Activated CD4-positive, alpha-beta memory T cell treated with anti-CD3 and anti-CD28 coated beads for 36 hours (primary cell): ENCODE measurements at places on chromosomes 13 and 19. TPM values are rescaled to one million over a fixed set of nuclear protein-coding genes. Genes with fewer than 3 reads are reported as not detected.

- H3K4me3 ChIP-seq = no peak overlapping the region
- no peaks in the 10 kb centered on the region for H3K36me3 ChIP-seq
- DNase-seq = no peak
- peaks cover 22% of the 10 kb centered on the region for H3K4me1 ChIP-seq
- H3K27ac ChIP-seq = no peak overlapping the region
These were observed 1.2 kb upstream of the ATP1A3 start for GRCh38 chr19:41994994-41995958.

DNA sequence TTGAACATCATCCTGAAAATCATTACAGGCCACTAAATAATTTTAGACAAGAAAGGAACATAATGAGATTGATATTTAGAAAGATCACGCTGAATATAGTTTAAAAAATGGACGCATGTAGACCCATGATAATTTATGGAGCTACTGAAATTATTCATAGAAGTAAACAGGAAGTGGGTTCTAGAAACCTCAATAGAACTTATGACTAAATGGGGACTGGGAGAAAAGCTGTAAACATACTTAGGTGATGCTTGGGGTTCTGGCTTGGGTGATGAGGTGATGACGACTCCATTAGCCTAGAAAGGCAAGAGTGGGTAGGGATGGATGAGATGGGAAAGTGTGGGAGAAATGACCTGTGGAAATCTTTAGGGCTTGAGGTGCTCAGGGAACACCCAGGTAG lies 484.0 kb downstream of the MYO16 start:
- no peaks in the 10 kb centered on the region for H3K27me3 ChIP-seq
- no peaks in the 10 kb centered on the region for H3K36me3 ChIP-seq
- no peak for DNase-seq
- no peak overlapping the region for H3K4me3 ChIP-seq

DNA sequence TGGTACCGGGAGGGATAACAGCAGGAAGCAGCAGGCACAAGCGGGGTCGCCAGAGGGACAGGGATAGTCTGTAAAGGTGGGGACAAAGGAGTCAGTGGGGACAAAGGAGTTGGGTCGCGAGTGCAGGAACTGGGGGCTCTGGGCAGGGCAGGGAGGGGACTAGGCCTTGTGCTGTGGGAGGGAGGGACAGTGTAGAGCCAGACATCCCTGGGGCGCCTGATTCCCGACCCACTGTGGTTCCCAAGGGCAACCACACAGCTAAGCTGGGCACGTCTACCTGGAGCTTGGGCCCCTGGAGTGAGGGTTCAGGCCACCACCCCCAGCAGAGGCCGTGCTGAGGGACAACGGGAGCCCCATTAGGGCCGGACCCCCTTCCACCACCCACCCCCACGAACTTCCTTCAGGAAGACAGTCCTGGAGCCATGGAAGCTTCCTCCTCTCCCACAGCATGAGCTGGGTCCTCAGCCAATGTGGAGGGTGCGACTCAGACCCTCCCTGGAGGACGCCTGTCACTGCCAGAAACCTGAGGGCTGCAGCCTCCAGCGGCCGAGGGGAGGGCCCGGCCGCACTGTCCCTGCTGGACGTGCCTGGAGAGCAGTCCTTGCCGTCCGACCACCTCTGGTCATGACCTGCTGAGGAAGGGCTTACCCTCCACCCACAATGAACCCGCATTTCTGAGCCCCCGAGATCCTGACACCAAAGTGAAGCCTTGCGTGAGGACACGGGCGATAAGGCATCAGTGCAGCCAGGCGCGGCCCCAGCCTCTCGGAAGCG lies 77.9 kb downstream of the SPACA7 start:
- no peak overlapping the region for H3K27ac ChIP-seq
- no peaks in the 10 kb centered on the region for H3K4me1 ChIP-seq
- DNase-seq = no peak
- no peak overlapping the region for H3K4me3 ChIP-seq

GRCh38 chr19:41324231-41324702 lies 14.3 kb downstream of the CCDC97 start:
- no peak for DNase-seq
- peaks cover 40% of the 10 kb centered on the region for H3K4me1 ChIP-seq
- H3K4me3 ChIP-seq = no peak overlapping the region

GRCh38 chr13:101661839-101662238 lies 209.4 kb downstream of the ITGBL1 start:
- no peak overlapping the region for H3K4me3 ChIP-seq
- H3K4me1 ChIP-seq = no peaks in the 10 kb centered on the region
- peaks cover 8% of the 10 kb centered on the region for H3K27me3 ChIP-seq
- no peaks in the 10 kb centered on the region for H3K36me3 ChIP-seq

DNA sequence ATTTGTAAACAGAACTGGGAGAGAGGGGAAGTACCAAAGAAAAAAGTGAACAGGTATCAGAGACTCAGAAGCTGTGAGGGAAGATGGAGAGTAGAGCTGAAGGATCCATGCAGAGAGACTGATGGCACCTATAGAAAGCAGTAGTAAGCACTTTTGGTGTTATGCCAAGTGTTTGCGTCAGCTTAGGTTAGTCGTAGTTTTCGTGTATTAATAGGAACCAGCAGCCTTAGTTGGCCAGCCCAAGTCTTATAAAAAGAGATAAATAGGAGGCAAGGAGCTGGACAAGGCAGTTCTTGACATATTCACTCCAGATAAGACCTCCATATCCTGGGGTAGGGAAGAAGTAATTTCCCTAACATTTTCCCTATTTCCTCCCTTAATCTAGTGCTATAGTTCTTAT lies 214.2 kb downstream of the OXGR1 start:
- H3K4me3 ChIP-seq = no peak overlapping the region
- no peaks in the 10 kb centered on the region for H3K4me1 ChIP-seq
- no peaks in the 10 kb centered on the region for H3K27me3 ChIP-seq
- H3K27ac ChIP-seq = no peak overlapping the region

GRCh38 chr19:2625434-2625833 lies 77.1 kb downstream of the GNG7 start:
- DNase-seq = no peak
- H3K4me1 ChIP-seq = peaks cover 46% of the 10 kb centered on the region
- no peak overlapping the region for H3K27ac ChIP-seq
- H3K4me3 ChIP-seq = no peak overlapping the region
- peaks cover 3% of the 10 kb centered on the region for H3K36me3 ChIP-seq

DNA sequence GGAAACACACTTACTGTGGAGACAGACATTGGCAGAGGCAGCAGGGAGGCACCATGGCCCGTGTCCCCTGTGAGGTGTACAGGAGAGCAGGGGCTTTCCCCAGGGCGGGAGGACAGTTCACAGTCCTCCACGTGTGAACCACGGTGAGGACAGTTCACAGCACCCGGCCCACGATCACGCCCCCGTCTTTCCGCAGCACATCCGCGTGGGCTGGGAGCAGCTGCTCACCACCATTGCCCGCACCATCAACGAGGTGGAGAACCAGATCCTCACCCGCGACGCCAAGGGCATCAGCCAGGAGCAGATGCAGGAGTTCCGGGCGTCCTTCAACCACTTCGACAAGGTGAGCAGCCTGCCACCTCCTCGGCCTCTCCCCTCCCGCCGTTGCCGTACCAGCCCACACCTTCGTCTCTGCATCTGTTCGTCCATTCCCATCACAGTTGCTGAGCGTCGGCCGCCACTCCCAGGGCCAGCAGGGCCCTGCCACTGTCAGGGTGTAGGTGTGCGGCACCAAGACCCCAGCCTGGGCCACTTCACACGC lies 17.4 kb downstream of the CAPN12 start:
- H3K4me3 ChIP-seq = no peak overlapping the region
- H3K27ac ChIP-seq = peak overlapping the region; percentile 24
- DNase-seq = peak; percentile 34
- H3K4me1 ChIP-seq = peaks cover 14% of the 10 kb centered on the region
- no peaks in the 10 kb centered on the region for H3K27me3 ChIP-seq
- peaks cover 10% of the 10 kb centered on the region for H3K36me3 ChIP-seq

DNA sequence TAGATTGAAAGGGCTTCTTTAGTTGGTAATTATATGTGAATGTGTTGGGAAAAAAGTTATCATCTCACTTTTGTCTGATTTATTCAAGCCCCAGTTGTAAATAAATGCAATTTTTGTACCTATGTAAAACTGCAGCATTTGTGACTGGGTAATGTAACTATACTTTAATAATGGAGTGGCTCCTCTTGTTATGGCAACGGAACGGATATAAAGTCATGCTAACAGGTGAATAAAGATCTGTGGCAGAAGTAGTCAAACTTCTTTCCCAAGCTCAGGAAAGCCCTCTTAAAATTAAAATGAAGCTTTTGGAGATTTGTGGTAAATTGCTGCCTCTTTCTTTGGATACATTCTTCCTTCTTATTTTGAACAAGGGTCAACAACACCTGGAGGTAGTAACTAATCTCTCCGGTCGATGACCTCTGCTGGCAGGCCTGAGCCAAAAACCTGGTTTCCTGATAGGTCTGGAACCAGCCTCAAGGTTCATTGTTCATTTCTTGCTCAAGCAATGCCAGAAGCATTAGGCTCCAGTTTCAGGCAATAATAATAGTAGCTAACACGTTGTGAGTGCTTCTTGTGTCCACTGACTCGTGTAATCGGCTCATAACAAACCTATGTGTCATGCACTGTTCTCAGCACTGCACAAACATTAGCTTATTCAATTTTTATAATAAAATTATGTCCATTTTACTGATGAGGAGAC lies 313.4 kb upstream of the DACH1 start:
- H3K36me3 ChIP-seq = no peaks in the 10 kb centered on the region
- H3K27ac ChIP-seq = no peak overlapping the region
- DNase-seq = no peak
- H3K27me3 ChIP-seq = no peaks in the 10 kb centered on the region
- no peaks in the 10 kb centered on the region for H3K4me1 ChIP-seq
- no peak overlapping the region for H3K4me3 ChIP-seq

- H3K27ac ChIP-seq = peak overlapping the region; percentile 10
- H3K4me1 ChIP-seq = peaks cover 12% of the 10 kb centered on the region
- DNase-seq = peak; percentile 76
These were observed 31.4 kb downstream of the CERS4 start for GRCh38 chr19:8240274-8241229.

DNA sequence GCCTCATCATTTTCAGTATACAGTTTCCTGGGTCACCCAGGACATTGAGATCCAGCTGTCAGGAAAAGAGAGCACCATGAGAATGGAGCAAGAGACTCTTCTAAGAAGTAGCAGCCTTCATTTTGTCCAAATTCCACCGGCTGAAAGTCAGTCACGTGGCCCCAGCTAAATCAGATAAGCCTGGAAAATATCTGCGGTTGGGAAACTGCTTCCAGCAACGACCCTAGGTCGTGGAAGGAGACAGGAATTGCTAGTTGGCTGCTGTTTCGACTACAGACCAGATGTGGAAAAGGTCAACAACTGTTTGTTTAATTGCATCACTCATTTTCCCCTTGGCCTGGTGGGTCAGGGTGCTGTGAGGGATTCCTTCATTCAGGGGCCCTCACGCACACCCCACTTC lies 107.0 kb downstream of the ZNF536 start:
- H3K27ac ChIP-seq = no peak overlapping the region
- peaks cover 2% of the 10 kb centered on the region for H3K27me3 ChIP-seq
- DNase-seq = no peak
- H3K4me1 ChIP-seq = no peaks in the 10 kb centered on the region
- no peaks in the 10 kb centered on the region for H3K36me3 ChIP-seq

DNA sequence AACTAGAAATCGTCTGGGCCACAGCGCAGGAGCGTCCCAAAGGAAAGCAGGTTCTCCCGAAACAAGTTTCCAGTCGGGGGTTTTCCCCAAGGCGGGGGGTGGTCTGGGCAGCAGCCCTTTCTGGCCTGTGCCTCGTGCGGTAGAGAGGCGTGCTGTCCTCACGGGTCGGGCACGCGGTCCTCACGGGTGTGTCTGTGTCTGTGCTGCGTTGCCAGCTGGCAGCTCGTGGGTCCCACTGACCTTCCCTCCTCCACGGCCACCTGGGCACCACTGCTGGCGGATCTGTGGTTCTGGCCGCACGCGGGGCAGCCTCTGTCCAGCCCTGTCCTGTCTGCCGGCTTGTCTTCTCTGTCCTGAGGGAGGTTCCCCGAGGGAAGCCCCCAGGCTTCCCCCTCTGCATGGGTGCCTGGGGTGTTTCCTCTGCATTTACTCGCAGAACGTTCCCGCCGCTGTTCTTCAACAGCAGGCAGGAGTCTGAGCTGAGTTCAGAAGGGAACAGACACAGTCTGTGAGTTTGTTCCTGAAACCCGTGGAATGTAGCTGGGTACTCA lies 98.2 kb upstream of the MCF2L start:
- H3K4me1 ChIP-seq = peaks cover 20% of the 10 kb centered on the region
- H3K27ac ChIP-seq = no peak overlapping the region
- peaks cover 30% of the 10 kb centered on the region for H3K36me3 ChIP-seq
- no peak overlapping the region for H3K4me3 ChIP-seq
- H3K27me3 ChIP-seq = no peaks in the 10 kb centered on the region

- no peak overlapping the region for H3K27ac ChIP-seq
- H3K36me3 ChIP-seq = no peaks in the 10 kb centered on the region
- DNase-seq = no peak
- H3K4me3 ChIP-seq = no peak overlapping the region
These were observed 66.8 kb upstream of the MCF2L start for GRCh38 chr13:112902101-112902651.

DNA sequence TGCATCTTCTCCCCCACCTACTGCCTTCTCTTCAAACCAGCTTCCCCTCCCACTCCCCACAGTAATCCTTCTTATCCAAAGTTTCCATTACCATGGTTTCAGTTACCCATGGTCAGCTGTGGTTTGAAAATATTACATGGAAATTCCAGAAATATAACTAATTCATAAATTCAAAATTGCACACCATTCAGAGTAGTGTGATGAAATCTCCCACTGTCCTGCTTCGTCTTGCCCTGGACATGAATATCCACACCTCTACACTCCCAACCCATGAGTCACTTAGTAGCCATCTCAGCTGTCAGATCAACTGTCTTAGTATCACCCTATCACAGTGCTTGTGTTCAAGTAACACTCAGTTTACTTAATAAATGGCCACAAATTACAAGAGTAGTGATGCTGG lies 3.8 kb upstream of the KCTD12 start:
- no peak overlapping the region for H3K4me3 ChIP-seq
- H3K4me1 ChIP-seq = peaks cover 20% of the 10 kb centered on the region
- no peak overlapping the region for H3K27ac ChIP-seq
- H3K36me3 ChIP-seq = no peaks in the 10 kb centered on the region
- no peak for DNase-seq

DNA sequence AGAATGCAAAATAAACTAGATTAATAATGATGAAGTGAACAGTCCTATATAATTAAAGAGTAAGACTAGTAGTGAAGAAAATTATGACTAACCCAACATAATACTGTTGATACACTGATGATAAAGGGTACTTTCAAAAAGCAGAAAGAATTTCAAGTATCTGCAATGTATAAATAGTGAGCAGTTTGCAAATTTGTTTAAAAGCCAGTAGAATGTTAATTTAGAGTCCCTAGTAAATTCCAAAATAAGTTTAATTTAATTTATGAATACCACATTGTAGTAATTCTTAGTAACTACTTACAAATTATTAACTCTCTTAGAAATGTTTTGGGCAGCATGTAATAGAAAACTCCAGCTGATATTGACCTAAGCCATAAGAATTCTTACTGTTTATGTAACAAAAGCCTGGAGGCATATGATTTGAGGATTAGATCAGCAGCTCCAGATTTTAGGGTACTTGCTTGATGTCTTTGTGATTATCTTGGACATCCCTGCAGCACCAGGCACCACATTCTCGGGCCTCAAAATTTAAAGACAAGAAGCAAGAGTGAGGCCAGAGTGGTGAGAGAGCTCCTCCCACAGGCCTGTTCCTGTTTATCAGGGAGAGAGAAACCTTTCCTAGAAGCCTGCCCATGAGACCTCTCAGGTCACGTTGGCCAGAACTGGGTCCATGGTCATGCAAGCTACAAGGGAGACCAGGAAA lies 67.6 kb upstream of the TDRD3 start:
- H3K4me1 ChIP-seq = no peaks in the 10 kb centered on the region
- no peaks in the 10 kb centered on the region for H3K36me3 ChIP-seq
- H3K27me3 ChIP-seq = no peaks in the 10 kb centered on the region

Gene POU2F2
- 55.6 TPM for total RNA-seq

Gene NTN5
- total RNA-seq = 0.70 TPM

Gene KLK15
- not detected for total RNA-seq

Gene C19orf85
- not detected for total RNA-seq

Gene ZNF525
- 14.5 TPM for total RNA-seq

Gene AXL
- 0.31 TPM for total RNA-seq

Gene DIRAS1
- total RNA-seq = 0.31 TPM

Gene CLDND2
- 2.8 TPM for total RNA-seq
